ENCODE measurements at places on chromosomes 5 and 9.
A peak's percentile ranks its signal among the peaks of the same experiment; 100 is the strongest.

DNA sequence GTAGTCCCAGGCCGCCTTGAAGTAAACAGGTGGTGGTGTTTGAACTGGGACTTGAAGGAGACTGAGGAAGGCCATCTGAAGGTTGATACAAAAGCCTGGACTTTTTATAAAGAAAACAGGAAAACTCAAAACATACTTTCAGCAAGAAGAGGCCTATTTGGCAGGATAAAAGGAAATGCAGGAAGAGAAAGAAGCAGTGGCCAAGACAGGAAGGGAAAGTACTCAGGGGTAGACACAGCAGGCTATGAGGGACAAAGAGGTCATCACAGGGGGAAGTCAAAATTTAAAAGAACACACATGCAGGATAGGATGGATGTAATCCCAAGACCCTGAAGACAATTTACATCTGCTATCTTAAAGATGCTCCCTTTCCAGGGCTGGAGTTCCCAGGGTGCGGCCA lies 13.0 kb downstream of the TLE1 start:
- no peak for DNase-seq

GRCh38 chr9:107188376-107188775 lies 94.7 kb upstream of the RAD23B start:
- DNase-seq: no peak

DNA sequence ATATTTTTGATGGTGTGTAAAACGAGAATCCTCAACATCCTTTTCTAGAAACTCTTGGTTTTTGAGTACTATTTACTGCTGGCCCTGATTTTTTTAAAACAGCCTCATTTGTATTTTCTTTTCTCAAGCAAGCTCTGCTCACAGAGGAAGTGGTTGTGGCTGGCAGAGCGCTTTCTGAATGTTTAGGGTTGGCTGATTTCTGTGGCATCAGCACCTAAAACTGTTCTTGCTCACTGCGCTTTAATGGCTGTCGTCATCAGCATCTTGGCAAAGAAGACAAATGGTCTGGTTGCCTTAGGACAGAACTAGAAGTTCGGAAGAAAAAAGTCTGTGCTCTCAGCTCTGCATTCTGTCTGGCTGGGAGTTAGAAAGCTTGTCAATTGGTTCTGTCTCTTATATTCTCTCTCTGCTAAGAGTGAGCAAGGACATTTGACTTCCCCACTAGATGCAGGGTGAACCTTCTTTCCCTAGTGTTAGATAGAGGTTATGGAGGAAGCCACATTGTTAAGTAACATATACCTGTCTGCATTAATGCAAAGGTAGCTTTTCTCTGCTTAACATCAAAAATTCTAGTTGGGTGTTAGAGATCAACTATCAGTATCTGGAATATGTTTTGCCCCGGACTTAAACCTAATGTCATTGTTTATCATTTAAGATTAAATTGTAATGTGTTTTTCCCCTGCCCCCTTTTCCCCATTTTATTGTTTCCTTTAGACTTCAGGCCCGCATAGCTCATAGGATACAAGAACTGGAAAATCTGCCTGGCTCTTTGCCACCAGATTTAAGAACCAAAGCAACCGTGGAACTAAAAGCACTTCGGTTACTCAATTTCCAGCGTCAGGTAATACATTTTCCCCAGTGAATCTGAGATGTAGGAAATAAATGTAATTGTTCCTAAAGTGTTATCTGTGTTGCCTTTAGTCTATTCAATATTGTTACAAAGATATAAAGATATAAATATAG lies 39.0 kb downstream of the SMARCA2 start:
- peak; percentile 89 for DNase-seq

- no peak for DNase-seq
Observed at GRCh38 chr5:125440905-125441304, 694.5 kb upstream of the ZNF608 start.

- DNase-seq: peak; percentile 77
Observed at GRCh38 chr5:179550511-179551342, at the start of gene RUFY1. Gene RUFY1, plus strand, starts transcription at chr5:179550554. Its CDS starts 16 bp downstream, at chr5:179550570.

DNA sequence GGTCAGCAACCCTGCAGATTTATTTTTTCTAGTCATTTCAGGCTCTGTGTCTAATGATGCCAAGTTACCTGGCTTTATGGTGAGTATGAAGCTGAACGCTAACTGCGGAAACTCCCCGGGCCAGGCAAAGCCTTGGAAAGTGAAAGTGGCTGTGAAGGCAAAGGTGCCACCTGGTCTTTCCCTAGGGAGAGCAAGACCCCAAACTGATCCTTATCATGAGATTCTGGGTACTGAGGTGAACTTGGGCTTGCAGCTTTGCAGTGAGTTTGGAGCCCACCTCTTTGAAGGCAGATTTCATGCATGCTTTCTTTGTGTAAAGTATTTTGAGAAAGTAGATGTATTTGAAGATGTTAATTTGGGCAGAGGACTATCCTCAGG lies 63.3 kb downstream of the CARTPT start:
- DNase-seq: peak; percentile 43

GRCh38 chr5:157606046-157606445 lies 30.5 kb upstream of the ADAM19 start:
- DNase-seq: no peak

GRCh38 chr9:96758845-96759673 lies 18.8 kb downstream of the ZNF510 start:
- DNase-seq: no peak

DNA sequence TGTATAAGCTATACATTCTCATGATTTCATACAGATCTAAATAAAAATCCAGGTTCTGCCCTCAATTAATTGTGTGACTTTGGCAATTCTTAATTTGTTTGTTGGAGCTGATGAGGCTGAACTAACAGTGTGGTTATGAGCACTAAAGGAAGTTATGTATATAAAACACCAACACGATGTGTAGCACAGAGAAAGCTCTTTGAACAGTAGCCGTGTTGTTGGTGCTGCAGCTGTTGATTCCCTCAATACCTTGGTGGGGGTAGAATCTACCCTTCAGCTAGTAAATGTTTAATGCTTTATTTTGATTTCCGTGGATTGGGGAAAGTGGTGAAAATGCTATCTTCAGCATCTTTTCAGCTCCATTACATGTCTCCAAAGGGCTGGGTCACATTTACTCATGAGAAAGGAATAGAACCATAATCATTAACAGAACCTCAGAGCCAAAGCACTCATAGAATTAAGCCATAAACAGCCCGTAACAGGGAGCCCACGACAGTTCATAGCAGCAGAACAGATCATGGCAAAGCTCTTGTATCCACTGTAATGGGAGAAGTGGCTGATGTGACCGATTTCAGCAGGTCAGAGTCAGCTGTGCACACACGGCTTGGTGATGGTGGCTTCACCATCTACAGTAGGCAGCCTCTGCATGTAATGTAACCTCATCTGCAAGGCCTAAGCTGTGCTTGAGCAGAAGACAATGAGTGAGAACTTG lies 332.7 kb downstream of the DIRAS2 start:
- no peak for DNase-seq

- no peak for DNase-seq
Observed at GRCh38 chr5:124079062-124079461, 567.1 kb downstream of the CSNK1G3 start.

DNA sequence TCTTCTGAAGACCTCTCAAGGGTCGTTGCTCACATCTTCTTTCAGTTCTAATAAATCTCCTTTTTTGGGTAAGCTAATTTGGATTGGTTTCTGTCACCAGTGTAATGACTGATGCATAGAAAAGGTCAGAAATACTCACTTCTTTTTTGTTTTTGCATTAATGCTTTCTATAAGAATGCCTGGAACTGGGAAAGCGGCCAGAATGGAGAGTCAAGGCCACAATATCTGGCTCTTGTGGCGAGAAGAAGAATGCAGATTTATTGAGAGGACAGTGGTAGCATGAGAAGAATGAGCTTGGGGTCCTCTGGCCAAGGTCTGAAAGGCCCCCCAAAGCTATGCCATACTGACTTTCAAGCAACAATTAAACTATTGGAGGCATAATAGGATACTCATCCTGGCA lies 88.0 kb upstream of the SLC12A2 start:
- no peak for DNase-seq

DNA sequence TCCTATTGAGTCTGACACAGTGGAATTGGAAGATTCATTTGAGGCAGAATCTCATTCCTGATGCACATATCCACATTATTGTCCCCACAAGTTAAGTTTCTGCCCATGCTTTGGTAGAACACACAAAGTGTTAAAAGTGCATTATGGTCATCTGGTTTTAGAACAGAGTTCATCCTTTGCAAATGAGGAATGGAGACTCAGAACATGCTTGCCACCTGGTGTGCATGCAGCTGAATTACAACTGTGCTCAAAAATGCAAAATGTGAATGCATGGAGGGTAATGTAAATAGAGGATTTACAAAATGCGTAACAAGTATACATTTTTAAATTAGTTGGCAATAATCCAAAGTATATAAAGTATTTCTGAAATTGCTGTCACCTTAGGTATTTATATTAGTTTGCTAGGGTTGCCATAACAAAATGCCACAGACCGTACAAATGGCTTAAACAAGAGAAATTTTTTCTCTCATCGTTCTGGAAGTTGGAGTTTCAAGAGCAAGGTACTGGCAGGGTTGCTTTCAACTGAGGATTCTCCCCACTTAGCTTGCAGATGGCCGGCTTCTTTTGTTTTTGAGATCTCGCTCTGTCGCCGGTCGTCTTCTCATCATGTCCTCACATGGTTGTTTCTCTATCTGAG lies 671.1 kb downstream of the TAF11L14 start:
- peak; percentile 7 for DNase-seq

DNA sequence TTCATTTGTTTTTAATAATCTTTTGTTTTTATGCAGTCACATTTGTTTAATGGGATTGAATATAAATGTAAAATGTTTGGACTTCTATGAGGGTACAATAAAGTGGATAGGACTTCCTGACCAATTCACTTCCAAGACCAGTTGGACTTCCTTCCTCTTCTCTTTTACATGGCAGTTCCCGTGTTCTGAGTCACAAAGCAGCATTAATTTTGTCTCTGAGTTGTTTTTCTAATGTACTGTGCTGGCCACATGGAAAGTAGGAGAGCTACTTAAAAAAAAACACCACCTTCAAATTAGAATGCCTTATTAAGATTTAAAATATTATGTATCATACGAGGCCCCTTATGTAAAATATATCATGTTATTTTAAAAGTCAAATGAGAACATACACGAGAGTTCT lies 87.3 kb downstream of the CCDC171 start:
- no peak for DNase-seq

DNA sequence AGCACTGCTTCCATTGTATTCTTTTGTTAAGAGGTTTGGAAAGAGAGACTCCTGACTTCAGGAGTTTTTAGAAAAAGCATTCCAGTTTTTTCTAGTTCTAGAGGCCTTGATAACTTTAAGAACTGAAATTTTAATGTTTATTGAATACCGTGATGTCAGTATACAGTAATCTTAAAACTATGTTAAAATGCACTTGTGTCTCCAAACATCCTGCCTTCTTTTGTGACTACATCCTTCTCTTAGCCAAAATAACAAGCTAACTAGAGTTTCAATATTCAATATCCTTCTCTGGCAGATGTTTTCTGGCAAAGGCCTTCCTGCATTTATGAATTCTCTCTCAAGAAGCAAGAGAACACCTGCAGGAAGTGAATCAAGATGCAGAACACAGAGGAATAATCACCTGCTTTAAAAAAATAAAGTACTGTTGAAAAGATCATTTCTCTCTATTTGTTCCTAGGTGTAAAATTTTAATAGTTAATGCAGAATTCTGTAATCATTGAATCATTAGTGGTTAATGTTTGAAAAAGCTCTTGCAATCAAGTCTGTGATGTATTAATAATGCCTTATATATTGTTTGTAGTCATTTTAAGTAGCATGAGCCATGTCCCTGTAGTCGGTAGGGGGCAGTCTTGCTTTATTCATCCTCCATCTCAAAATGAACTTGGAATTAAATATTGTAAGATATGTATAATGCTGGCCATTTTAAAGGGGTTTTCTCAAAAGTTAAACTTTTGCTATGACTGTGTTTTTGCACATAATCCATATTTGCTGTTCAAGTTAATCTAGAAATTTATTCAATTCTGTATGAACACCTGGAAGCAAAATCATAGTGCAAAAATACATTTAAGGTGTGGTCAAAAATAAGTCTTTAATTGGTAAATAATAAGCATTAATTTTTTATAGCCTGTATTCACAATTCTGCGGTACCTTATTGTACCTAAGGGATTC lies 43.1 kb downstream of the NDFIP1 start:
- peak; percentile 76 for DNase-seq

DNA sequence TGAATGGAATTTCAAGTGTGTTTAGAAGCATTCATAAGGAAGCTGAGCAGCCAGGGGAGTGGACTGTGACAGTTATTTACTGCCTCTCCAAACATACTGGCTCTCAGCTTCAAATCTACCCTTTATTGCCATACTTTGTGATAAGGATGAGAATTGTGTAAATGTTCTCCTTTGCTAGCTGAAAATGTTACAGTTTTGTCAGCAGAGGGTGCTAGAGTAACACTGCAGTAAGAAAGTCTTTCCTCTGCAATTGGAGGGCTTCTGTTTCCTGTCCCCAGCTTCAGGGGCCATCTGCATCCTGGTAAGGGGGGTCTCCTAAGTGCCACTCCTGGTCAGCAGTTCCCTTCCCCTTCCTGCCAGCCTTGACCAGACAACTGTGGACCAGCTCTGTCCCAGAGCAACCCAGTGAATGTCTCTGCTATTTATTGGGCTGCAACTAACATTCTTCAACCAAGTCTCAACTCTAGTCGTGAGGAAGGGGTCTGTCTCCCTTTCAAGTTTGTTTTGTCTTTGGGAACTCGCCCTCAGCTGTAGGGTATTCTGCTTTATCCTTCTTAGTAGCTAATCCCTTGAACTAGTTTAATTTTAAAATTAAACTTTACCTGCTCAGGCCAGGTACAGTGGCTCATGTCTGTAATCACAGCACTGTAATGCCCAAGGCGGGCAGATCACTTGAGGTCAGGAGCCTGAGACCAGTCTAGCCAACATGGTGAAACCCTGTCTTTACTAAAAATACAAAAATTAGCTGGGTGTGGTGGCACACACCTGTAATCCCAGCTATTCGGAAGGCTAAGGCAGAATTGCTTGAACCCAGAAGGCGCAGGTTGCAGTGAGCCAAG lies 45.3 kb downstream of the RAPGEF6 start:
- DNase-seq: no peak

DNA sequence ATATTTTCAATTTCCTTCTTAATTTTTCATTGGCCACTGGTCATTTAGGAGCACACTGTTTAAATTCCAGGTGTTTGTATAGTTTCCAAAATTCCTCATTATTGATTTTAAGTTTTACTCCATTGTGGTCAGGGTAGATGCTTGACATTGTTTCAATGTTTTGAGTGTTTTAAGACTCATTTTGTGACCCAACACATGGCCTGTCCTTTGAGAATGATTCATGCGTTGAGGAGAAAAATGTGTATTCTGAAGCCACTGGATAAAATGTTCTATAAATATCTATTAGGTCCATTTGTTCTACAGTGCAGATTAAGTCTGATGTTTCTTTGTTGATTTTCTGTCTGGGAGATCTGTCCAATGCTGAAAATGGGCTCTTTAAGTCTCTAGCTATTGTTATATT lies 24.4 kb upstream of the FNIP1 start:
- no peak for DNase-seq

- no peak for DNase-seq
Observed at GRCh38 chr9:129138476-129139232, 27.4 kb downstream of the PTPA start.

GRCh38 chr5:135966165-135966564 lies 11.4 kb upstream of the LECT2 start:
- no peak for DNase-seq

GRCh38 chr5:59766427-59767210 lies 126.9 kb downstream of the PDE4D start:
- no peak for DNase-seq

Measured in activated naive CD4-positive, alpha-beta T cell treated with anti-CD3 and anti-CD28 coated beads for 36 hours (primary cell).